ENCODE measurements at places on chromosomes 6 and 20.

GRCh38 chr6:170156448-170157375 lies 134.2 kb downstream of the DLL1 start:
- DNase-seq: no peak

DNA sequence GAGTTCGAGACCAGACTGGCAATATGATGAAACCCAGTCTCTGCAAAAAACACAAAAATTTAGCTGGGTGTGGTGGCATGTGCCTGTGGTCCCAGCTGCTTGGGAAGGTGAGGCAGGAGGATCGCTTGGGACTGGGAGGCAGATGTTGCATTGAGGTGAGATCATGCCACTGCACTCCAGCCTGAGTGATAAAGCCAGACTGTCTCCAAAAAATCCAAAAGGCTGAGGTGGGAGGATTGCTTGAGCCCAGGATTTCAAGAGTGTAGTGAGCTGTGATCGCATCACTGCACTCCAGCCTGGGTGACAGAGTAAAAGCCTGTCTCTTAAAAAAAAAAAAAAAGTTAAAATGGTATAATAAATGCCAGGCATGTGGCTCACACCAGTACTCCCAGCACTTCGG lies 1.3 kb upstream of the PTCRA start:
- DNase-seq: no peak

DNA sequence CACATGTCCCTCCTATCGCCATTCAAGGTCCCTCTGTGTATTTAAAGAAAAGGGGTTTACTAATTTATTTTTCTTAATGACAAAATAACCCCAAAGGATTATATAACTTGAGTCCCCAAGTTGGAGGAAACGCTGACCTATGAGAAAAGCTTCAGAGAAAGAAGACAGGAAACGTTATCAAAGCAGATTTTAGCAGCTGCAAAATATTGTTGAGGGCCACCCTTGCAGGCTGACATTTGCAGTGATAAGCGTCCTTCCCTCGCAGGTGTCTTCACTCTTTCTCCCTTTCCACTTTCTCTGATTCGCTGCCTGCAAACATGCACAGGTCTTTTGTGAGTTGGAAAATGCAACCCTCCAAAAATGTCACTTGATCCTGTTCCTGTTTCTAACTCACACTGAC lies 103.2 kb upstream of the RIPOR2 start:
- no peak for DNase-seq

DNA sequence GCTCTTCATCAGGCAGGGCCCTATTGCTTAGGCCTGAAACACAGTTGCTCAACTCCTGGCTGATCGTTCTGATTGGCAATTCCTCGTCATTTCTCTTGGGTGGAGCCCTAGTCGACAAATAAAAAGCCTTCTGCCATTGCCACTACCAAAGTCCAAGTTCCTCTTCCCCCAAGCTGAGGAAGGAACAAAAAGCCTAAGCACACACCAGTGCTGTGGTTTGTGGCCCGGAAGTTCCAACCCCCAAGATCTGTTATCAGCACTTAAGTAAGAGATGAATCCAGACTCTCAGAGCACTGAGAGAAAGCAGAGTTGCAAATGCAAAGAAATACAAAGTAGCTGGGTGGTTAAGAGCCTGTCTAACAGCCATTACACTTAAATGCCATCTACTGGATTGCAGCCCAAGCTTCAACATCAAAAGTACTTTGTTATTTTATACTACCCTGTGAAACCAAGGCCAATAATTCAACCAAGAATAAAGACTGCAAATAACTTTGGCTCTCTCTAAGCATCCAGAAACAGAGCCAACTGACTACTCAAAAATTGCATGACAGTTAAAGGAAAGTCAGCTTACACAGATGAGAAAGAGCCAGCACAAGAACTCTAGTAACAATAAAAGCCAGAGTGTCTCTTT lies 1024.0 kb downstream of the GRIK2 start:
- no peak for DNase-seq

GRCh38 chr6:124769811-124770544 lies 192.3 kb upstream of the RNF217 start:
- no peak for DNase-seq

- DNase-seq: no peak
Observed at GRCh38 chr20:48717095-48717672, 110.6 kb downstream of the PREX1 start.

- DNase-seq: no peak
Observed at GRCh38 chr20:23550227-23550626, 18.1 kb downstream of the CST9L start.

DNA sequence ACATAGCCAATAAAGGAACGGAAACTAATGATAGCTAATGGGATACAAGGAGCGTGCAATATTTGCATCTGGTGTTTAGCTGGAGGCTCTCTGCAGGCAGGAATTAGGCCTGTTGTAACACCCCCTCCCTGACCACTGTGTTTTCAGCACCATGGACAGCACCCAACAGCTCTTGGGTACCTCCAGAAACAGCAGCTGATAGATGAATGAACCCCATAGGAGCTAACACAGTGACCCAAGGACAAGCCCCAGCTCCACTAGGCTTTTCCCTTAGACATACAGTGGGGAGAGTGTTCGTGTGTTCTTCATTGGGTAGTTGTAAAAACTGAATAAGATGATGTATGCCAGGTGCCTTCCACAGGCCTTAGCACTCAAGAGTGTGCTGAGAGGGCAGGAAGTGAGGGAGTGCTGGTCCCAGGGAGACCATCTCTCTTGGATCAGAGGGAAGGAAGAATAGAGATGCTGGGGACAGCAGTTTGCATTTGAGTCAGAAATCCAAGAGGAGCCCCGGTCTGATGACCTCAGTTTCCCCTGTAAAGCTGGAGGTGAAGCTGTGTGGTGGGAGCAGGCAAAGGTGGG lies 161.3 kb downstream of the PHACTR3 start:
- DNase-seq: no peak

- no peak for DNase-seq
Observed at GRCh38 chr20:41951615-41952014, 333.4 kb upstream of the CHD6 start.

- no peak for DNase-seq
Observed at GRCh38 chr6:122615409-122615808, 5.2 kb downstream of the PKIB start.
